Lower lobe of right lung (tissue), 2 donors: ENCODE measurements at places on chromosomes 5 and 9. TPM values are rescaled to one million over a fixed set of nuclear protein-coding genes. Genes with fewer than 3 reads are reported as not detected.
A peak's percentile ranks its signal among the peaks of the same experiment; 100 is the strongest.

- DNase-seq, result no peak
Measured at GRCh38 chr5:39986614-39987013, 561.8 kb upstream of the DAB2 start.

GRCh38 chr5:138805096-138805495 lies 51.9 kb downstream of the CTNNA1 start:
- DNase-seq, result no peak

DNA sequence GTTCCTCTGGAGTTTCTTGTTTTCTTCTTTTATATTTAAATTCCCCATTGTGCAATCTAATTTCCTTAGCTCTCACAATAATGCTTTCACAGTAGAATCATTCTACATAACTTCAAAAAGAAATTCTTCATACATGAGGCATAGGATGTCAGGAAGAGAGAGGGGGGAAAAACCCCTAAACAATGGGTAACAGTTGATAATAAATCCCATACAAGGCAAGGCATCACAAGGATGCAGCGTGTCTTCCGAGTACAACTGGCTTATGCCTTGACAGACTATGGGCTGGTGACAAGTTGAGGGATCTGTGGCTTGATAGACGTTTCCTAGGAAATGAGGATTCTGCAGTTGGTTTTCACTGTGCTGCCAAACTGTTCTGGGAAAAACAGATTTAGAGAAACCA lies 247.4 kb downstream of the ARL15 start:
- no peak for DNase-seq

GRCh38 chr9:87119328-87119881 lies 172.1 kb upstream of the GAS1 start:
- DNase-seq, result no peak

DNA sequence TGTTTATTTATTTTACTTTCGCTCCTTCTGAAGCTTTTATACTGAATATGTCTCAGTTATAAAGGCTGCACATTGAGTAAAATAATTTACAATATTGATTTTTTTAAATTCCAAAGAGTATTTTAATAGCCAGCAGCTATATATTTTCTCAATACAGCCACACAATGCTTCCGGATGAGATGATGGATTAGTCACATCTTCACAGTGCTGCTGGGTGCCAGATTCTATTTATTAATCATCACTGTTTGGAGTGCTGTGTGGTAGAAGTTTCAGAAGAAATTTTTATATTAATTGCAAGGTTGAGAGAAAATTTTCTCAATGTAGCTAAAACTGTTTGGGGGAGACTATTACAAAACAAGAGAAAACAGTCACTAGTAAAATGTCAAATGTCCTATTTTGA lies 989.8 kb downstream of the TLE4 start:
- no peak for DNase-seq

- DNase-seq, result no peak
Measured at GRCh38 chr5:81164936-81165335, 68.2 kb upstream of the CKMT2 start.

DNA sequence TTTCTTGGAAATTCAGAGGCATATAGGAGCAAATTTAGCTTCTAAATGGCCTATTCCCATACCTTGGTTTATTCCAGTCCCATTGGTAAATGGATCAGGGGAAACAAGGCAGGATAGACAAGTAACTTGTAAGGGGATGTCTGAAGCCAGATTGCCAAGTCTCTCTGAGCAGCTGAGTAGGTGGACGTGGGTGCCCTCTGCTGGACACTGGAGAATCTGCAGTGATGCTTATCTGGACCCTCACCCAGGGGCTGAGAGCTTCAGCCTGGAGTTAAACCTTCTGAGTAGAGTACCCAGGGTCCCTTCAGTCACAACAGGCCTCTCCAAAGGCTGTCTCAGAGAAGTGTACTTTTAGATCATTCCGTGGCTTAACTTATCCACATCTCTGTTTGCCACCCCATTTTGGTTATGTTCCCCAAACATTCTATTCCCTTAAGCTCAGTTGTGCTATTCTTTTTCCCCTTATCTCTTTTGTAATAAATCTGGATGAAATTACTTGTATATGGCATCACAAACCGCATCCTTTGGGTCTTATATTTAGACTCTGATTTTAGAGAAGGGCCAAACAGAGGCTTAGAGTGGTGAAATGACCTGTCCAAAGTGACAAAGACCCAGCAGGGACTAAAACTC lies 218.3 kb upstream of the GLRA1 start:
- peak; percentile 55 for DNase-seq

DNA sequence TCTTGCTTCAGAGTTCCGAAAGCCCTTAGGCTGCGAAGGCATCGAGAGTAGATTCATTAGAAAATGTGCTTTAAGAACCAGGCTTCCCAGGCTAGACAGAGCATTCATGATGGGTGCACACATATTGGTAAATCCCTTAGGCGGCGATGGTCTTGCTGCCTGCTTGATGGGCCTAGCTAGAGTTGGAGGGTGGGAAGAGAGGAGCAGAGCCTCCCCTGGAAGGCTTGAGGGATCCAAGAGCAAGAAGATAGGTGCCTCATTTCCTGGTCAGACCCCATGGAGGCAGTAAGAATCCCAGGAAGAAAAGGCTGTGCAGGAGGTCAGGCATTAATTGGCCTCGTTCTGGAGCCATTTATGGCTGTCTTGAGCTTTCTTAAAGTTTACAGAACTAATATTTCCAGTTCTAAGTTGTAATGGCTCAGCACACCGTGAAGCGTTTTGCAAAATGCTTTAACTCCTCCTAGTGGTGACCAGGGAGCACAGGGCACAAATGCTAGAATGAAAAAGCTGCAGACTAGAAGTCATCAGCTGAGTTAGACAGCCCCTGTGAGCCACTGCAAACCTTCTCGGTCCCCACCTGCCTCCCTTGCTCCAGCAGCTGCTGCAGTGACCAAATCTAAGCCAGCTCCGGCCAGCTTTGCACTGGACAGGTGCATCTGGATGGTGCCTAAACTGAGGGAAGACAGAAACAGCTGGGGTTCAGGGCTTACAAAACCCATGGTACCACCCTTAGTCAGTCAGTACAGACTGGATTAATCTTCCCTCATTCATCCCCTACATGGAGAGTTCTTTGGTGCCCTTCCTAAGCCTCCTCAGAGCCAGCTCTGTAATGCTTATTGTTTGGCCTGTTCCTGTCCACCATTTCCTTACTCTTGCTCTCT lies 14.7 kb downstream of the SLC45A2 start:
- no peak for DNase-seq

GRCh38 chr9:92961627-92962302 lies 14.4 kb downstream of the FGD3 start:
- no peak for DNase-seq

DNA sequence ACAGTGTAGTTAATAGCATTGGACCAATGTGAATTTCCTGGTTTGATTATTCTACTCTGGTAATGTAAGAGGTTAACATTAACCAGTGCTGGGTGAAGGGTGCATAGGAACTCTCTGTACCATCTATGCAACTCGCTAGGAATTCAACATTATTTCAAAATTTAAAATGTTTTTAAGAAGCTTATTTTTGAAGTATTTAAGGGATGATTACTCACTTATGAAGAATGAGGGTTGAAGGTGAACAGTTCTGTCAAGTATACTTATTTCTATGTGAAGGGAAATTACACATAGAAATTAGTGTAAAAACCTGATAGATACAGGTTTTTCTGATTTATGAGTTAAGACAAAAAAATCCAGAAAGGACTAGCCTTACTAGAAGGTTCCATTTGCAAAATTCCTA lies 165.8 kb downstream of the INSYN2B start:
- DNase-seq, result no peak

- no peak for DNase-seq
Measured at GRCh38 chr5:174119468-174119881, 74.0 kb downstream of the NSG2 start.

- peak; percentile 10 for DNase-seq
Measured at GRCh38 chr5:178318893-178319292, 86.3 kb upstream of the PHYKPL start.

GRCh38 chr5:157303667-157304327 lies 37.9 kb downstream of the CYFIP2 start:
- no peak for DNase-seq

DNA sequence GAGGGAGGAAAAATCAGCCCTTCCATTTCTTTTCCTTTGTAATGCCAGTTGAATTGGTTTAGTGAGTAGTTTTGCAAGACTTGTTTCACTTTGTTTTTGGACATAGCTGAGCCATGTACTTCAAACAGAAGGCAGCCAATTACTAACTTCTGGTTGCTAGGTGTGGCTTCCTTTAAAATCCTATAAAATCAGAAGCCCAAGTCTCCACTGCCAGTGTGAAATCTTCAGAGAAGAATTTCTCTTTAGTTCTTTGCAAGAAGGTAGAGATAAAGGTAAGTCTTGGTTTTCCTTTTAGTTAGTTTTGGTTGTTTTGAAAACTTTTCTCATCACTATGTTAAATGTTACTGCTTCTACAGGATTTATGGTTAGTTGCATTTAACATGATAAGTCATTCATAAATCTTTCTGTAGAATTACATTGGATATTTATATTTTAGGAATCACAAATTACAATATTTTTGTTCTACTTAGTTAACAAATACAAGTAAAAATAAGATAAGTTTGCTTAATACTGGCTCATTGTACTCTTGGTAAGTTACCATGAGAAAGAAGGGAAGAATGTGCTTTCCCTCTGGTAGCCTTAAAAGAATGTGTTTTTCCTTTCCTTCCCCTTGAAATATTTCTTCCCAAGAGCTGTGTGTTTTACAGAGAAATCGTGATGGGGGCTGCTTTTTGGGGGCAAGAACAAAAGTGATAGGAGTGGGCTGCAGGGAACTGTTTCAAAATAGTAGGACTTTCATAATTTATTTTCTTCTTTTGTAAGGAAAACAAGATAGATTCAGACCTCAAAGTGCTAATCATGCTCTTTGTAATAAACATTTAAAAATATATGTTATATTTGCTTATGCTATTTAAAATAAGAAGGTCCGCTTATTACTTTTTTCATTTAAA lies at the start of gene ANXA1:
Gene ANXA1 (plus strand): TSS at position 213 of the 890 bp plus-strand sequence. CDS start 6,671 bp downstream, outside the sequence.
- no peak for DNase-seq

- no peak for DNase-seq
Measured at GRCh38 chr5:102918986-102919610, 164.0 kb downstream of the PAM start.

- DNase-seq, result no peak
Measured at GRCh38 chr5:149540089-149540488, 11.2 kb downstream of the CSNK1A1 start.

The LMBRD2 gene
- total RNA-seq, result 12.1 TPM

The PCDHAC2 gene
- total RNA-seq, result 5.8 TPM
